ENCODE measurements at places on chromosomes 7 and 10. TPM values are rescaled to one million over a fixed set of nuclear protein-coding genes. Genes with fewer than 3 reads are reported as not detected.

GRCh38 chr7:156356551-156356950 lies 284.0 kb upstream of the RNF32 start:
- no peak for DNase-seq

- DNase-seq, result no peak
Observed at GRCh38 chr7:14635955-14636354, 266.6 kb downstream of the DGKB start.

The ANKRD61 gene
- not detected for total RNA-seq

DNA sequence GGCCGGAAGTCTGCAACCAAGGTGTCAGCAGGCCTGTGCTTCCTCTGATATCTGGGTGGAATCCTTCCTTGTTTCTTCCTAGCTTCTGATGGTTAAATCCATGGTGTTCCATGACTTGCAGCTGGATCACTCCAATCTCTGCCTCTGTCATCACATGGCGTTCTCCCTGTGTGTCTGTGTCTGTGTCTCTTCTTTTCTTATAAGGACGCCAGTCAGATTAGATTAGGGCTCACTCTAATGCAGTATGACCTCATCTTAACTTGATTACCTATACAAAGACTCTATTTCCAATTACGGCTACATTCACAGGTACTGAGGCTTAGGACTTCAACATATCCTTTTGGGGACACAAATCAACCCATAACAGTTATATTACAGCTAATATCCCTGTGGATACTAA lies 70.3 kb upstream of the FAM3C start:
- no peak for DNase-seq

DNA sequence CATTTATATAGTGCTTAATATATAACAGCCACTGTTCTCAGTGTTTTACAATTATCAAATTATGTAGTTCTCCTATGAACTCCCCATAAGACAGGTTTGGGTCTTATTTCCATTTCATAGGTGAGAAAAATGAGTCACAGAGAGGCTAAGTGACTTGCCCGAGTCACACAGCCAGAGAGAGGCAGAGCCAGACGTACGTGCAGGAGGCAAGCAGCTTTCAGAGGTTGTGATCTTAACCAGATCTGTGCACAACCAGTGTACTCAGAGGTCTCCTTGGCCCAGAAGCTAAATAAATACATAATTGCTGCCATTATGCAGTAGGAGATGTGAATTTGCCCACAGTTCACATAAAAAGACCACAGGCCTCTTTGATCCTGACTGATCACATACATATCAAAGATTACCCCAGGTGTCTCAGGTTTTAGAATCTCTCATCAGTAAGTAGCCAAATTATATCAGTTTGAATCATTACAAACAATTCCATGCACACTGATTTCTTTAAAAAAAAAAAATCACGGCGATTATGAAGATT lies 304.7 kb upstream of the AOAH start:
- no peak for DNase-seq

DNA sequence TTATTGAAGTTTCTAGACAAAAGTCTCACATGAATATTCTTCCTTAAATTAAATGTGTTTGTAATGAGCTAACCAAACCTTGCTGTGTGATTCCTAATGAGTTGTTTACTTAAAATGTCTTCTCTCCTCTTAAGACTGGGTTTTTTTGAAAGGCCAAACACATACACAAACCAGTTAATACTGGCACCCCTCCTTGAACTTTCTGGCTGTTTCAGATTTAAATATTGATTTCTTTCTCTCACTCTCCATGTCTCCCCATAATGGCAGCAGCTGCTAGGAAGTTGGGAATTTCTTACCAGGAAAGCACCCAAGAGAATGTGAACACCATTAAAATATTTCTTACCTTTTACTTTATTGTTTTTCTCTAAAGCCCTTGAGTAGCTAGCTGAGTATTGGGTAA lies 11.4 kb upstream of the PTN start:
- no peak for DNase-seq

DNA sequence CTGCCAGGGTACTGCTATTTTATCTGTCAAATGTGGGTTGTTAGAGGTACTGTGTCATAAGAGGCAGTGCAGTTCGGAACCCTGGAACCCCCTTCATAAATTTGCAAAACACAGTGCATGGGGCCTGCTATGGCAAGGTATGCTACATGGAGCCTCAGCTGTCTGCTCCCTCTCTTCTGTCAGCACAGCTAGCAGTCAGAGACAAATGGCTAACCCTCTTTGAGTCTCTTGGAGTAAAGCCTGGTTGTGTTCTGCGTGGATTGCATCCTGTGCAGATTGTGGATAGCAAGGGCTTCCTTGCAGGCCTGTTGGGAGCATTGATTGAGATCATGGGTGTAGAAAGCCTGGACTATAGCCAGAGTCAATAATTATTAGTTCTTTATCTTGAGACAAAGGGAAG lies 397.8 kb downstream of the AUTS2 start:
- DNase-seq, result no peak

The MPP7 gene
- 4.2 TPM for total RNA-seq

The SPDYE8 gene
- total RNA-seq, result not detected

The CYP3A5 gene
- 507 TPM for total RNA-seq

DNA sequence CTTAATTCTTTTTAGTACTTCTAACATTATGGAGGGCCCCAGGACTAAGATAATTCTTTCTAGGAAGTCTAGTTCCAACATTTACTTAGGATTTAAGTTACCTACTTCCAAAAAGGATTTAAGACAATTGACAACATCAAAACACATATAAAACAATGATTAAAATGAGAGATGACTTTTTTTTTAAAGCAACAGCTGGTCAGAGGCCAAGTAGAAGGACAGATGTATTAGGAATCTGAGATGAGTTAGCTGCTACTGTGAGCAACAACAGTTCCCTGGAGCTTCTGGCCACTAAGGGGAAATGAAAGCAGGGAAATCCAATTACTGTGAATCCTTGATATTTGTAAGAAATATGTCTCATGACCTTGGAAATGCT lies 222.3 kb downstream of the PHTF2 start:
- no peak for DNase-seq

The ACADSB gene
- 591 TPM for total RNA-seq

GRCh38 chr7:135210888-135211178 lies 493 bp downstream of the WDR91 start:
- no peak for DNase-seq

DNA sequence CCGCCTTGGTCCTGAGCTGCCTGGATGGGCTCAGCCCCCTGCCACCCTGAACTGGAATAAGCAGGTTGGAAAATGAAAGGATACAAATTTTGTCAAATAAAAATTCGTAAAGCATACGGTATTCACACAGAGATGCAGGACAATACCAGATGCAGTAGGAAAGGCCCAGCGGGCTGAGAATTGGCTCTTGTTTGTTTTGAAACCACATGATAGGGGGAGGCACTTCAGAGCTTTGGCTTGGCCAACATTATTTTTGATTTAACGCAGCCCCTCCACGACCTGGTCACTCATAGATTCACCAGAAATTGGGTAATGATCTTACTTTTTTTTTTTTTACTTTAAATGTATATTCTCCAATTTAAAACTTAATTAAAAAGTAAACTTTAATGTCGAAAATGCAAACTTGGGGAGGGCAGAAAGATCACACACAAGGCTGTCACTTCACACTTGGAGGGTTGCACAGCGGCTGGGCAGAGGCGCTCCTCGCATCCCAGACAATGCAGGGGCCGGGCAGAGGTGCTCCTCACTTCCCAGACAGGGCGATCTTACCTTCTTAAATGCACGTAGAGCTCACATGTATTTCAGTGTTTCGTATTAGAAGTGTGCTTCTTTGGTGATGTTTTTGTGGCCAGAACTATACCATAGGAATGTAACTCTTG lies 17.8 kb upstream of the INSIG1 start:
- DNase-seq, result no peak

DNA sequence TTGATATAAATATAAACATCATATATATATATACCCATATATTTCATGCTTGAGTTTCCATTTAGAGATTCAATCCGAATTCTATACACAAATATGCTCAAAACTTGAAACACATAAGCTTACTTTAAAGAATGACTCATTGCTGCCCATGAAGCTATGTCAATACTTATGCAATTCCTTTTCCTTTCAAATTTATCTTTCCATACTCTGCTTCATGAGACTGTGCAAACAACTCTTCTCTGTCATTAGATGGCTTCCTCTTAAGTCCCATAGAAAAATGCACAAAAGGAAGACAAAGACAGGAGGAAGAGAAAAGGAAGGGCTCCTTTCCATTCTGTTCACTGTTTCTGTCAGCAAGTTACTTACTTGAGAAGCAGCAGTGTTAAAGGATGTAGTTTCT lies 895.7 kb upstream of the SORCS1 start:
- no peak for DNase-seq

DNA sequence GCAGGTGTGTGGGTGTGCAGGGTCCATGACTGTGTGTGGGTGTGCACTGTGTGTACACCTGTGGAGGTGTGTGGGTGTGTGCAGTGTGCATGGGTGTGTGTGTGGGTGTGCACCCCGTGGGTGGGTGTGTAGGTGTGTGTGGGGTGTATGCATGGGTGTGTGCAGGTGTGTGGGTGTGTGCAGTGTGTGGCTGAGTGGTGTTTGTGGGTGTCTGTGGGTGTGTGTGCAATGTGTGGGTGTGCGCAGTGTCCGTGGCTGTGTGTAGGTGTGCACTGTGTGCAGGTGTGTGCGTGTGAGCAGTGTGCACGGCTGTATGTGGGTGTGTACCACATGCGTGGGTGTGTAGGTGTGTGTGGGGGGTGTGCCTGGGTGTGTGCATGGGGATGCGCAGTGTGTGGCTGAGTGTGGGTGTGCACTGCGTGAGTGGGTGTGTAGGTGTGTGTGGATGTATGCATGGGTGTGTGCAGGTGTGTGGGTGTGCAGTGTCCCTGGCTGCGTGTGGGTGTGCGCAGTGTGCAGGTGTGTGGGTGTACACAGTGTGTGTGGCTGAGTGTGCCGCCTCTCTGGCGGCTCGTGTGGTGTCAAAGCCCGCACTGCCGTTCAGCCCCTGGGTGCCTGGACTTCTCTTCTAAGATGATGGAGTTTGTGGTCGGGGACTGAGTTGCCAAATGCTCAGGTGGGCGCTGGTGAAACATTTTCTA lies 208.3 kb downstream of the DNAJB6 start:
- no peak for DNase-seq

The CLCN1 gene
- total RNA-seq, result not detected

- DNase-seq, result no peak
Observed at GRCh38 chr10:76191336-76191735, 759.9 kb downstream of the LRMDA start.

- DNase-seq, result no peak
Observed at GRCh38 chr10:68955355-68955831, 577 bp upstream of the DDX21 start.

GRCh38 chr10:102342458-102342857 lies 53.0 kb upstream of the NFKB2 start:
- no peak for DNase-seq

Measured in right lobe of liver (tissue), 6 donors.